ENCODE measurements at places on chromosomes 1 and 21. TPM values are rescaled to one million over a fixed set of nuclear protein-coding genes. Genes with fewer than 3 reads are reported as not detected.

DNA sequence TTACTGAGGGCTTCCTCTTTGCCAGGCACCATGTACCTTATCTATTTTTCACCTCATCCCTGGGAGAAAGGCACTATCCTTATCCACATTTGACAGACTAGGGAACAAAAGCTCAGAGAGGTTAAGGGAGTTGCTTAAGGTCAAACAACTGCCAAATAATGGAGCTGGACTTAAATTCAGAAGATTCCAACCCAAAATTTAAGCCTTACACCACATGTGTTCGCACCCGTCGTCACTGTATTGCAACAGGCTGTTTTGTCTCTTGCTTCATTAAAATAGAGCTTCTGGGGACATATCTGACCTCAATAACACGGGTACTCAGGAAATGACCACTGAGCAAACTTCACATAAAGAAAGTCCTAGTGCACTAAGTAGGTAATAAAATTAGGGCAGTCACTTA lies 62.0 kb downstream of the TRABD2B start:
- no peak for DNase-seq

The B4GALT2 gene
- 35.5 TPM for total RNA-seq

DNA sequence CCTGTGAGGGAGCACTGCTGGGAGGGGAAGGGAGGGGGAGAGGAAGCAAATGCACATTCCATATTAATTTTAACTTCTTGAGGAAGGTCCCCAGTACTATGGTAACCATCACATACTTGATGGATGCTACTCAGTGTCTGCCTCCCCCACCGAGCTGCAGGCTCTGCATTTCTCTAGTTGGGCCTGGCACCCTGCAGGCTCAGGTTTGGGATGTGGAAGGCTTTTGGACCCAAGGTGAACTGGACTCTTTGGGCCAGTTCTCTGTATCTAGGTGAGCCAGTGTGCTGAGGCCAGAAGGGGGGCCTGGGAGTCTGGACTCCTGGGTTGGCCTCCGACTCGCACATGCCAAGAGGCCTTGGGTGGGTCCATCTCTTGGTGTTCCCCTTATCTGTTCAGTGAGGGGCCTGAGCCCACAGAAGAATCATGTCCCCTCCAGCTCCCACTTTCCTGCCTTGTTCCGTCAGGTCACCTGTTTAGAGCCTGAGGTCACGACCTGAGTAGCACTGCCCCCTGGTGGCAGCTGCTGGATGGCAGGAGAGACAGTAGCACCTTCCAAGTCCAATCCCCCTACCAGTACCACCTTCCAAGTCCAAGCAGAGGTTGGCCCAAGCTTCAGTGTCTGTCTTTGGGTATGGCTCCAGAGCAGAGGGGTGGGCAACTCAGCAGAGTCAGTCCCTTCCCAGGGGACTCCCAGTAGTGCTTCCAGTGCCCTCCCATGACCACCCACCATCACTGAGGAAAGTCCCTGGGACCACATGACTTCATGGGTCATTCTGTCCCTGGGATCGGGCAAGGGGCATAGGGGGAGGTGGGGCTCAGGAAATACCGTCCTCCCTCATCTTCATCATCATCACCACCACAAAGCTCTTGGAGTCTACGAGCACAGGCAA lies 241.8 kb downstream of the TRABD2B start:
- DNase-seq, result no peak

The S100A5 gene
- total RNA-seq, result not detected

The SLC9C2 gene
- total RNA-seq, result 0.06 TPM

The SLAMF8 gene
- total RNA-seq, result 4.4 TPM

GRCh38 chr1:63004868-63005267 lies 220.9 kb downstream of the ATG4C start:
- no peak for DNase-seq
